Kidney (tissue), 22 donors: ENCODE measurements at places on chromosomes 6 and 20. TPM values are rescaled to one million over a fixed set of nuclear protein-coding genes. Genes with fewer than 3 reads are reported as not detected.

The BPIFB4 gene
- total RNA-seq = not detected

The TAAR6 gene
- not detected for total RNA-seq

The KIF3B gene
- 62.2 TPM for total RNA-seq

The HSPA1B gene
- 142 TPM for total RNA-seq

The LRRC1 gene
- 12.6 TPM for total RNA-seq

The SLC9A8 gene
- 22.4 TPM for total RNA-seq

DNA sequence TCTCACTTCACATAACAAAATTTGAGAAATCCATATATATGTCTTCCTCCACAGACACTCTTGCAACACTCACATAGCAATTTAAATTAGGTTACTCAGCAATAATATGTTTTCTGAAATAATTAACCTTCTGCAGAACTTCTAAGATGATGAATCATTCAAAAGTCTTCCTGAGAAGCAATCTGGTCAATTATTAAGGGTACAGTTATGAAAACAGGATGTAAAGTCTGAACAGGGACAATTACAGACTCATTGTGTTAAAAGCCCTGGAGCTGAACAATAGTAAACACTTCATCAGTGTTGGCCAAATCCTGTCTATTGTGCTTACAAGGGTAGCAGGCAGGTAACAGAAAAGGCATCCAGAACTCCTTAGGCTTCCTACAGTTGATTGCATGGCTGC is 75.4 kb downstream of the FILIP1 start:
- peak; percentile 37 for DNase-seq

DNA sequence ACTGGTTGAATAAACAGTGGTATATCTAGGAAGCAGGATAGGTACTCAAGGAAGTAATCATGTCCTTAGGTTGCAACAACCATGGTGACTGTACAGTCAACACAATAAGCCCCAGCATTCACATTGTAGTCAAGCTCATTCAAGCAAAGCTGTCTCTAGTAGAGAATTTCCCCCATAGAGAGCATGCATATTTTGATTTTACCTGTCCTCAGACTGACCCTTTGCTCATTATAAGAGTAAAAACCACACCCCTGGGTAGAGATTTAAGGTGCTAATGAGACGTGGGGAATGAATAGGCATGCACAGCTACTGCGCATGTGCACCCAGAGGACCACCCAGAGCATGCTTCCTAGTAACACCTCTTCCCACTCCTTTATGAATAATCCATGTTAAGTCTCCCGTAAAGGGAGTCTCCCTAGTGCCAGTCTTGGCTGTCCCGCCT is 6.1 kb upstream of the RNF8 start:
- peak; percentile 58 for DNase-seq

- DNase-seq = peak; percentile 24
Observed at GRCh38 chr6:63537201-63537958, 34.9 kb upstream of the LOC128125822 start.

- DNase-seq = no peak
Observed at GRCh38 chr6:12356983-12357972, 67.1 kb downstream of the EDN1 start.
